ENCODE measurements at places on chromosomes 13 and 19.

DNA sequence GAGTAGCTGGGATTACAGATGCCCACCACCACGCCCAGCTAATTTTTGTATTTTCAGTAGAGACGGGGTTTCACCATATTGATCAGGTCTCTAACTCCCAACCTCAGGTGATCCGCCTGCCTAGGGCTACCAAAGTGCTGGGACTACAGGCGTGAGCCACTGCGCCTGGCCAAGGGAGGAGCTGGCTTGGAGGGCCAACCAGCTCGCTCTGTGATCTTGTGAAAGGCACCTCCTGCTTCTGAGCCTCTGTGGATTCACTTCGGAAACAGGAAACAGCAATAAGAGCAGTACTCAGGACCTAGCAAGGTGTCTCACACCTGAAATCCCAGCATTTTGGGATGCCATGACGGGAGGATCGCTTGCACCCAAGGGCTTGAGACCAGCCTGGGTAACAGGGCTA, 2.0 kb upstream of the ELL start:
- no peak for DNase-seq

- no peak for DNase-seq
These were observed 10.6 kb downstream of the DCAF15 start for GRCh38 chr19:13962699-13963602.

- no peak for DNase-seq
These were observed 93.3 kb downstream of the OXGR1 start for GRCh38 chr13:96900986-96901385.

DNA sequence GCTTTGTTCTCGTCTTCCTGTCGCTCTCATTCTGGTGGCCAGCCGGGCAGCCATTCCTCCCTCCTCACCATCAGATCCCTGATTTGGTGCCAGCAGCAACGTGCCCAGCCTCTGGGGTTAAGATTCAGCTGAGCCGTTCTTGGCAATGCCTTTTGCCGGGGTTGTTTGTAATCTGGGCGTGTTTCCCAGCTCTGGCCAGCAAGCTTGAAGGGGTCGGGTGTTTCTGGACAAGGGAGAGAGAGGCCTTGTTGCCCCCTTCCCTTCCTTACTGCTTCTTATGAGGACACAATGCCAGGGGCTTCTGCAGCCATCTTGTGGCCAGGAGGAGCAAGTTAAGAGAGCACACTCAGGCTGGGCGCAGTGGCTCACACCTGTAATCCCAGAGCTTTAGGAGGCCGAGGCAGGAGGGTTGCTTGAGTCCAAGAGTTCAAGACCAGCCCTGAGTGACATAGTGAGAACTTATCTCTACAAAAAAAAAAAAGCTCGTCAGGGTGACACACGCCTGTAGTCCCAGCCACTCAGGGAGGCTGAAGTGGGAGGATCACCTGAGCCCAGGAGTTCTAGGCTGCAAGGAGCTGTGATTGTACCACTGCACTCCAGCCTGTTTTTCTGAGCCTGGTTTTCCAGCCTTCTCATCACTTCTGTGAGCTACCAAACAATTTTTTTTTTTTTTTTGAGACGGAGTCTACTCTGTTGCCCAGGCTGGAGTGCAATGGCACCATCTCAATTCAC, 10.7 kb upstream of the CRTC1 start:
- DNase-seq: no peak

- DNase-seq: no peak
These were observed 14.6 kb upstream of the SERPINE3 start for GRCh38 chr13:51324714-51325420.

DNA sequence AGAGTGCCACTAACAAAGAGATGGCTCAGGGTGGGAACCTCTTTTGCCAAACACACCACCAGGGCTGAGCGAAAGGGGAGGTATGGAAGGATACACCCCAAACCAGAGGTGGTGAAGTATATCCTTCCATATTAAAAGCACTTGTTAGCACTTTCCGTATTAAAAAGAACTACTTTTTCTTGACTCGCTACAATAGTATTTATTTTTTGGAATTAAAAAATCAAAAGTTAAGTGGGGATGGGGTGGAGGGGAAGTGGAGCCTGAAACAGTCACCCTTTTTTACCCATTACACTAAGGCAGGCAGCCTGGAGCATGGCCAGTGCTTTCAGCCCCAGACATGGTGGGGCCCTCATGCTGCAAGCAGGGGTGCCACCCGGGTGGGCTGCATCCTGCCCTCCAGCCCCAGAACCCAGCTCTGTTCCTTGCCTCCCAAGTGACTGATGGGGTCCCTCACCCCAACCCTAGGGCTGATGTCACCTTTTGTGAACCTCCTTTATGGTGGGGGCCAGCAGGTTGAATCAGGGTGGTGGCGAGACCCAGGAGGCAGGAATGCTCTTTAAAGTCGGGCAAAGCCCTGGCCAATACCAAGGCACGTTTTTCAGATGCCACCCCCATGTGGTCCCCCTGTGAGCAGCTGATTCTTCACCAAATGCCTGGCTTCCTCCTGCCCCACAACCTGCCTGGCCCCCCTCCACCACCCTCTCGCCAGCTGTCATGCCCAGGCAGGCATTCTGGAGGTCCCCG, 31.0 kb downstream of the LYL1 start:
- DNase-seq: no peak

All from activated CD8-positive, alpha-beta memory T cell treated with anti-CD3 and anti-CD28 coated beads for 4 hours (primary cell).